ENCODE measurements at places on chromosomes 7 and 10. TPM values are rescaled to one million over a fixed set of nuclear protein-coding genes. Genes with fewer than 3 reads are reported as not detected.

The PPP1R3C gene
- 0.13 TPM for total RNA-seq

The ZDHHC16 gene
- total RNA-seq = 28.0 TPM

The ACBD7 gene
- 3.1 TPM for total RNA-seq

The MUC3A gene
- 0.13 TPM for total RNA-seq

The FZD8 gene
- 31.7 TPM for total RNA-seq

The AOAH gene
- 0.51 TPM for total RNA-seq

The CALHM1 gene
- total RNA-seq = not detected

The XRCC2 gene
- total RNA-seq = 3.7 TPM

The MEPCE gene
- total RNA-seq = 49.6 TPM

The GHRHR gene
- total RNA-seq = not detected

The HIP1 gene
- total RNA-seq = 32.6 TPM

The RBP3 gene
- total RNA-seq = not detected

The HOXA4 gene
- total RNA-seq = 0.51 TPM

The TBC1D12 gene
- 21.4 TPM for total RNA-seq

The MACROH2A2 gene
- total RNA-seq = not detected

The CAV1 gene
- total RNA-seq = 1,184 TPM

The SCD gene
- 104 TPM for total RNA-seq

The ZRANB1 gene
- total RNA-seq = 15.1 TPM

The NUPR2 gene
- not detected for total RNA-seq

The OR2A42 gene
- total RNA-seq = not detected

The SEMA3E gene
- 0.26 TPM for total RNA-seq

All from dermis microvascular lymphatic vessel endothelial cell (primary cell).